NCI-H1694 (cell line): ENCODE measurements at places on chromosomes 13 and 19.

- no peak for DNase-seq
Measured at GRCh38 chr19:1503089-1503924, 9.5 kb downstream of the ADAMTSL5 start.

- DNase-seq, result no peak
Measured at GRCh38 chr13:34587576-34587975, 354.5 kb upstream of the NBEA start.

- DNase-seq, result peak; percentile 5
Measured at GRCh38 chr19:10074153-10074552, 12.0 kb upstream of the SHFL start.

DNA sequence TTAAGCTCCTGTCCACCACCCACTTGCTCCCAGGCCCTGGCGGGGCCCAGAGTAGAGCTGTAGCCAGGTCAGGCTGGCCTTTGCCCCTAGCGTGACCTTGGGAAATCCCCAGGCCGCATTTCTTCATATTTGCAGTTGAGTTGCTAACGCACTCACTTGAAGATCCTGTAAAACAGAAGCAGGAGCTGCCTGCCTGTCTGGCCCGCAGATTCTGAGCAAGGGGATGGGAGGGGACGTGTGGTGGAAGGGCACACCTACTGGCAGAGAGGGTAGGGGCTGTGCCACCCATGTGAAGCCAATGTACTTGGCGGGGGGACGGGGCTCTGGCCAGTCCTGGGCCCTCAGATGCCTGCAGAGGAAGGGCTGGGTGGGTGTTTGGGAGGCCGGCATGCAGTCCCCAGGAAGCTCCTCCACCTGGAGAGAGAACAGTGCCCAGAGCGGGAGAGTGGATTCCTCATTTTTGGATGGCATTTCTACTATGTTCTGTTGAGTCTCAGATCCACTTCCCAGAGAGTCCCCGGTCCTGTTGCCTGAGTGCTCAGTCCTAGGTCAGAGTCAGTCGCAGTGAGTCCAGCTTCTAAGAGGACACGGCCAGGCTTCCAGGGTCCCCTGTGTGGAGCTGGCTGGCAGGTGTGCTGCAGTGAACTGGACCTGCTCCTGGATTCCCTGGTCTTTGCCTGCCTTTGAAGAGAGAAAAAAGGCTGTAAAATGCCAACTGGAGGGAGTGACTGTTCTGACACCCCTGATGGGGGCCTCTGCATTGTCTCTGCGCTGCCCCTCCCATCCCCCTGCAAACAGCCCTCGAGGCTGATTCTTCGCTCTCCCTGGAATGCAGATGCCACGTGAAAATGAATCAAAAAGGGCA, 62.9 kb downstream of the GGACT start:
- no peak for DNase-seq

GRCh38 chr19:2549701-2550191, 73.8 kb downstream of the GADD45B start:
- DNase-seq, result no peak

- no peak for DNase-seq
Measured at GRCh38 chr19:46195104-46195503, 34.4 kb upstream of the IGFL1 start.
